Epithelial cell of esophagus (primary cell): ENCODE measurements at places on chromosomes 4 and X.

GRCh38 chrX:53685711-53686110 is 808 bp downstream of the HUWE1 start:
- DNase-seq = peak; percentile 19

- peak; percentile 18 for DNase-seq
Observed at GRCh38 chrX:148500423-148501385, at the start of gene AFF2. Gene AFF2, plus strand, starts transcription at chrX:148500617. Its CDS starts 481 bp downstream, at chrX:148501098.

DNA sequence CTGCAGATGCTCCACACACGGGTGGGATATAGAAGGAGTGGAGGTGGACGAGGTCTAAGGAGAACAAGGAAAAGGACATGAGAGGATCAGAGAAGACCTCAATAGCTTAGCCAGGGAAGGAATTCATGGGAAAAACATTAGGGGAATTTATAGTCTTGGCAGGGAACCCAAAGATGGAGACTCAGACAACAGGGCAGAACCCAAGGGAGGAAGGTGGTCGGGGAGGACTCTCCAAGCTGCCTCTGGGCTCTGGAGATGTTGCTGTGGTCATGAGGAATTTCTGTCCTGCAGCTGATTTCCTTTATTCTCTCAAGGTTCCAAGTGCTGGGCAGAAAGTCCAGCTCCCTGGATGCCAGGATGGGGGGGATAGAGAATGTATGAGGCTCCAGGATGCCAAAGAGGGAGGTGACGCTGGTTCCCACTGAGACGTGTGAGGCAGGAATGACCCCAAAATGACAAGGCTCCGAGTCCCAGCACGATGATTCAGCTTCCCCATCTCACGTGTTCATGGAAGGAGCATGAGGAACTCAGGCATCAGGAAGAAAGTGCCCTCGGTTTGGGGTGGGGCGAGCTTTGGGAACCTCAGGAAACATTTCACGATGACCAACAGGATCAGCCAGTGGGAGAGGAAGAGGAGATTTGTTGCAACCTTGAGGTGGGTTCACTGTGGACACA is 57.0 kb upstream of the PPP2R3B start:
- no peak for DNase-seq

DNA sequence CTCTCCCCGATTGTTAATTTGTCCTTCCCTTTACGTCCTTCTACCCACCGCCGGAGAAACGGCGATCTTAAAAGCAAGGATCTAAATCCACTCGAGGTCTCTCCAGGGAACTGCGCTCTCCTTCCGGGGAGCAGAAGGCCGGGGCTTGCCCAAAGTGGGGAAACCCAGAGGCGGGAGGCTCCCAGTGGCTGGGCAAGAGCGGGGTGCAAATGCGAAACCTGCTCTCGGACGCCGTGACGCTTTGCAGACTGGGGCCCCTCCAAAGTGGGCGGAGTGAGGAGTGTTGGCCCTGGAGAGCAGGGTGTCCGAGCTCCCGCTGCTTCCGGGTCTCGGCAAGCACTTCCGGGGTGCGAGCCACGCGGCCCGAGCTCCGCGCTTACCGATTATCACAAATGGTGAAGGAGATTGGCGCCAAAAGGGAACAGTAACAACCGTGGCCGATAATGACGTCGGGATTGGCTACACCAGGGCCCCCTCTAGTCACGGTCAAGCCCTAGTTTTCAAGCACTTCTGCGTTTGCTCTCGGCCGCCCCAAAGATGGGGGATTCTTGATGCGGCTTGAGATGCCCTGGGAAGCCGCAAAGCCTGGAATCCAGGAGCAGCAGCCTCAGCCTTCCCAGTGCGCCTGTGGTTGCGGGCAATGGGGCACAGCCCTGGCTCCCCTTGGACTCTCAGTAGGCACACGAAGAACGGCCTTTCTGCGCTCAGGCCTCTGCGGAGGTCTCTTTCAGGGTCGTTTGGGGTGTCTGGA is 29.0 kb downstream of the HAND2 start:
- no peak for DNase-seq

DNA sequence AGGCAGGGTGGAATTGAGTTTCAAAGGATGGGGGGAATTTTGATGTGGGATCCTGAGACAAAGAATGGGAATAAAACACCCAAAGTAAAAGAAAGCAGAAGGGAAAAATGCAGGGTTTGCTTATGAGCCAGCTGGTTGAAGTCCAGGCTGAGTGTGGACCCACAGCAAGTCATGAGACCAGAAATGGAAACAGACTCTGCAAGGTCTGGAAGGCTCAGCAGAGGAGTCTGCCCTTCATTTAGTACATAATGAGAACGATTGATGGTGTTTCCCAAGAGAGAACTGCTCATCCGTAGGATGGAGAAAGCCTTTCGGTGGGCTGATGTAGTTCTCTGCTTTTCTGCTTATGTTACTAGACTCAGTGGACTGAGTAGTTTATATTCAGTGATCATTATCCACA is 259.1 kb downstream of the C4orf33 start:
- no peak for DNase-seq

DNA sequence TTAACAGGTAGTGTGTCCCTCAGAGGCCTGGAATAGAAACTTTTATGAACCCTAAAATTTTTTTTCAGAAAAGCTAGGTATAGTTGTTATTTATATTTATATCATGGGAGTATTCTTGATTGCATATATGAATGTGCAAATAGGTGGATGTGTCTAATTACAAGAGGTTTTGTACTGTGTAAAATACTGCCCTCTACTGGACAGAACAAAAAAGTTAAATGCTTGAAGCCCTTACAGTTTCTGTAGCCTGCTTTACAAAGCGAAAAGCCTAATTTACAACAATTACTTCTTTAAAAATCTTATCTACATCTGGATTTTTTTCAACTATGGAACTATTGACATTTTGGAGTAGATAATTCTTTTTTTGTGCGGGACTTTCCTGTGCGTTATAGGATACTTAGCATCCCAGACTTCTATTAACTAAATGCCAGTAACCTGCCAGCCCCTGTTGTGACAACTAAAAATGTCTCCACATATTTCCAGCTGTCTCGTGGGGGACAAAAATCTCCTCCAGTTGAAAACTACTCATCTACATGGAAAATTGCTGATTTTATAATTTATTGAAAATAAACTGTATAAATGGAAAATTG is 35.1 kb downstream of the ENPEP start:
- DNase-seq = peak; percentile 72

GRCh38 chr4:184504385-184504784 is 30.0 kb upstream of the IRF2 start:
- DNase-seq = no peak

- DNase-seq = no peak
Observed at GRCh38 chr4:124070688-124071484, 641.6 kb downstream of the ANKRD50 start.

DNA sequence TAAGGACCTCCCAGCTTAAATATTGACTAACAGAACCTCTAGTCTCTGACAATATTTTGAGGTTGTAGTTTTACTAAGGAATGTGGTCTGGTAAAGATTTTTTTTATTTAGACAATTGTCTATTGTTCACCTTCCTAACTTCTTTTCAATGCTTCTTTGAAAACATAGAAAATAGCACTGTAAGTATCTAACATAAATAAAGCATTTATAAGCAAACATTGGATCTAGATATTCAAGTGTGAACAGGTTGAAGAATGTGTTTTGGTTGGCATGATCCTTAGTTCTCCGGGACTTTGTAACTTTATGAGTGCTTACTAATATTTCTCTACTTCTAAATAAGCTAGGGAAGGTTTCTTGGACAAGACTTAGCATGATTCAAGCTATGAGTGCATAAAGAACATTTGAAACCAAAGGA is 285.4 kb upstream of the ARSJ start:
- DNase-seq = peak; percentile 91

DNA sequence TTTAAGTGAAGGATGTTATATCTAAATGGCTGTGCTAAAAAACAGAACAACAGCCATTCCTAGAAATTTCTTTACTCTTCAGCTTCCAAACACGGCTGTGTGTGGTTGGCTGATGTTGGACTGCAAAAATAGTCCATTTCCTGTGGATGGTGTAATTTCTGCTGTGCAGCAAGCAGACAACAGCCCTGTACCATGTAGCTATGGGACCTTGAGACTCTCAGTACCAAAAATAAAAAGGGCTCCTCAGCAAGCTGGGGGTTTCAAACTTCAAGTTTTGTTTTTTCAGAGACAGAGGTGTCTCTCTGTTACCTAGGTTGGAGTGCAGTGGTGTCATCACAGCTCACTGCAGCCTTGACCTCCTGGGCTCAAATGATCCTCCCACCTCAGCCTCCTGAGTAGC is 18.1 kb downstream of the CD40LG start:
- no peak for DNase-seq

GRCh38 chr4:189304167-189304566 is 636.5 kb upstream of the FRG1 start:
- DNase-seq = peak; percentile 89

GRCh38 chr4:107757864-107758476 is 37.9 kb upstream of the PAPSS1 start:
- peak; percentile 50 for DNase-seq

DNA sequence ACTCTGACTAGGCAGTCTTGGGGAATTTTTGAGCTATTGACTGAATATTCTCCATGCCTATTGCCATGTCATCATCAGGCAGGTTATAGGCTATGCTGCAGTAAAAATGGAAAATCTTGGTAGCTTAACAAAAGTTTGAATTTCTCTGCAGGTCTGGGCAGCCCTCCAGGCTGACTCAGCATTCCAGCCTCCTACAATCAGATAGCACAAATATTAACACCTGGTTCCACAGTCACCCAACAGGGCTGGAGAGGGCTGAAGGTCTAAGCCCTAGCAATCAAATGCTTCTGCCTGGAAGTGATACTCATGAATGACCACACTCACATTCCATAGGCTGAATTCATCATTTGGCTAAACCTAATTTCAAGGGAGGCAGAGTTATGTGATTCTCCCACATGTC is 9.6 kb upstream of the PPP3CA start:
- DNase-seq = peak; percentile 97

DNA sequence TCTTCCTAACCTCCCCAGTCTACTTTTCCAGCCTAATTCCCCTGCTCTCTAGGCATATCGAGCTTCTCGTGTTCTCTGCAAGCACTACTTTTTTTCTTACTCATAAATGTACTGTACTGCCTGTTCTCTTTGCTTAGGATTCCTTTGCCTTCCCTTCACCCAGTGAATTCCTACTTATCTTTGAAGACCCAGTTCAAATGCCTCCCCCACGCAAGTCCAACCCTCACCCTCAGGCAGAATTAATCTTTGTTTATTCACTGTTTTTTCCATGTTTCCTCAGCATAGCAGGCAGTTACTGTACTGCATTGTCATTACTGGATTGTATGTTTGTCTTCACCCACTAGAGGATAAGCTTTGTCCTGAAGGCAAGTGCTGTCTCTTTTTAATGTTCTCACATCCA is 287.7 kb downstream of the BMPR1B start:
- peak; percentile 9 for DNase-seq

DNA sequence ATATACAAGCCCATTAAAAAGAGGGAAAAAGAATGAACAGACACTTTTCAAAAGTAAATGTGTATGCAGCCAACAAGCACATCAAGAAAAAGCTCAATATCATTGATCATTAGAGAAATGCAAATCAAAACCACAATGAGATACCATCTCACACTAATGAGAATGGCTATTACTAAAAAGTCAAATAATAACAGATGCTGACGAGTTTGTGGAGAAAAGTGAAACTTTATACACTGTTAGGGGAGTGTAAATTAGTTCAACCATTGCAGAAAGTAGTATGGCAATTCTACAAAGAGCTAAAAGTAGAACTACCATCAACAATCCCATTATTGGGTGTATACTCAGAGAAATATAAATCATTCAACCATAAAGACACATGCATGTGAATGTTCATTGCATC is 203.0 kb downstream of the ARAP2 start:
- DNase-seq = no peak

- no peak for DNase-seq
Observed at GRCh38 chr4:139728146-139728545, 62.5 kb downstream of the MGST2 start.

GRCh38 chr4:3407171-3407771 is 34.5 kb upstream of the HGFAC start:
- no peak for DNase-seq

GRCh38 chr4:87734936-87735335 is 64.4 kb upstream of the IBSP start:
- peak; percentile 66 for DNase-seq

GRCh38 chr4:105620640-105621323 is 68.4 kb downstream of the ARHGEF38 start:
- peak; percentile 84 for DNase-seq

GRCh38 chrX:103453655-103454054 is 65.6 kb downstream of the RAB40A start:
- peak; percentile 92 for DNase-seq

DNA sequence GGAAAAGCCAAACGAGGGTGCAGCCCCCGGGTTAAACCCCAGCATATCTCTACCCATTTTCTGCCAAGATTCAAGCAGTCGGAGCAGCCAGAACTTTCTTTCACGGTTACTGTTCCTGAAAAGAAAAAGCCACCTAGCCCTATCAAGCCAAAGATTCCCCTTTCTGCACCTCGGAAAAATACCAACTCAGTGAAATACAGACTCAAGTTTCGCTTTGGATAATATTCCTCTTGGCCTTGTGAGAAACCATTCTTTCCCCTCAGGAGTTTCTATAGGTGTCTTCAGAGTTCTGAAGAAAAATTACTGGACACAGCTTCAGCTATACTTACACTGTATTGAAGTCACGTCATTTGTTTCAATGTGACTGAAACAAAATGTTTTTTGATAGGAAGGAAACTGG is 20.0 kb downstream of the FGF5 start:
- DNase-seq = no peak

DNA sequence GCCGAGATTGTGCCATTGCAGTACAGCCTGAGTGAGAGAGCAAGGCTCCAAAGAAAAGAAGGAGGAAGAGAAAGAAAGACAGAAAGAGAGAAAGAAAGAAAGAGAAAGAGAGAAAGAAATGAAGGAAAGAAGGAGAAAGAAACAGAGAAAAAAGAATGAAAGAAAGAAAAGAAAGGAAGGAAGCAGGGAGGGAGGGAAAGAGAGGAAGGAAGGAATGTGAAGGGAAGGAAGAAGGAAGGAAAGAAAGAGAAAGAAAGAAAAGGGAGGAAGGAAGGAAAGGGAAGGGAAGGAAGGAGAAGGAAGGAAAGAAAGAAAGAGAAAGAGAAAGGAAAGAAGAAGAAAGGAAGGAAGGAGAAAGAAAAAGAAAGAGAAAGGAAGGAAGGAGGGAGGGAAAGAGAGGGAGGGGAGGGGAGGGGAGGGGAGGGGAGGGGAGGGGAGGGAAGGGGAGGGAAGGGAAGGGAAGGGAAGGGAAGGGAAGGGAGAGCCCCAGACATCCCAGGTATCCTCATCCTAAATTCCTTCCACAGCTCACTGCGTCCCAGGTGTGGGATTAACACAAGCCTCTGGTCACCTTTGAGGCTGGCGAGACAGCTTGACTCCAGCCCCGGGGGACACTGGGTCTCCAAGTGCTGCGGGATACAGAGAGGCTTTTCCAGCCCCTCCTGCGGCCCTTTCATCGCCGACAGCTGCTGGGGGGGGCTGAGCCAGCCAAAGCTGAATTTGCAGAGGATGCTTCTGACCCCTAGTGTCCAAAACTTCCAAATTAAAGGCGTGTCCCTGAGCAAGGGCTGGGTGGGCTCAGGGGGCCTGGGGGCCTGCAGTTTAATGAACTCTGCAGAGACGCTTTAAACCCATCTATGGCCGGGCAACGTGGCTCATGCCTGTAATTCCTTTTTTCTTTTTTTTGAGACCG is 24.2 kb upstream of the CSF2RA start:
- DNase-seq = no peak

GRCh38 chr4:1207157-1207470 is 34.7 kb upstream of the SPON2 start:
- DNase-seq = no peak

GRCh38 chr4:184643731-184644130 is 5.5 kb downstream of the CASP3 start:
- DNase-seq = no peak
